Effector CD4-positive, alpha-beta T cell (primary cell): ENCODE measurements at places on chromosomes 12 and 14.

- DNase-seq: no peak
Observed at GRCh38 chr14:53011053-53011462, 60.2 kb upstream of the FERMT2 start.

GRCh38 chr12:91406920-91407341 is 224.3 kb upstream of the DCN start:
- no peak for DNase-seq

GRCh38 chr14:78709795-78710557 is 539.8 kb downstream of the NRXN3 start:
- DNase-seq: no peak

GRCh38 chr12:1859643-1860042 is 39.3 kb downstream of the LRTM2 start:
- DNase-seq: no peak

DNA sequence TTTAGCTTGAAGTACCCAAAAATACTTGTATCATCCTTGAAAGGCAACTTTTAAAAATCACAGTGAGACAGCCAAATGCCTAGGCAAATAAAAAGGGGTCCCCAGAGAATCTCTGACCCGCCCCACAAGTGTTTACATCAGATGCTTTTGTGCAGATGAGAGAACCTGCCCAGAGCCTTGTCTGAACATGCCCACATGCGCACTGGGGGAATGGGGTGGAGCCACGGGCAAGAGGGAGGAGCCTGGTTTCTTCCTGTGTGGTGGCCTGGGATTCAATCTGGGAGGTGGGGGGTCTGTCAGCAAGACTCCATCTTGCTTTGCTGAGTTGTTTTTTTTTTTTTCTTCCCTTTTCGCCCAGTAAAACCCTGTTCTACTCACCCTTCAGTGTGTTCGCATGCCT is 381.7 kb upstream of the CCDC196 start:
- DNase-seq: no peak

DNA sequence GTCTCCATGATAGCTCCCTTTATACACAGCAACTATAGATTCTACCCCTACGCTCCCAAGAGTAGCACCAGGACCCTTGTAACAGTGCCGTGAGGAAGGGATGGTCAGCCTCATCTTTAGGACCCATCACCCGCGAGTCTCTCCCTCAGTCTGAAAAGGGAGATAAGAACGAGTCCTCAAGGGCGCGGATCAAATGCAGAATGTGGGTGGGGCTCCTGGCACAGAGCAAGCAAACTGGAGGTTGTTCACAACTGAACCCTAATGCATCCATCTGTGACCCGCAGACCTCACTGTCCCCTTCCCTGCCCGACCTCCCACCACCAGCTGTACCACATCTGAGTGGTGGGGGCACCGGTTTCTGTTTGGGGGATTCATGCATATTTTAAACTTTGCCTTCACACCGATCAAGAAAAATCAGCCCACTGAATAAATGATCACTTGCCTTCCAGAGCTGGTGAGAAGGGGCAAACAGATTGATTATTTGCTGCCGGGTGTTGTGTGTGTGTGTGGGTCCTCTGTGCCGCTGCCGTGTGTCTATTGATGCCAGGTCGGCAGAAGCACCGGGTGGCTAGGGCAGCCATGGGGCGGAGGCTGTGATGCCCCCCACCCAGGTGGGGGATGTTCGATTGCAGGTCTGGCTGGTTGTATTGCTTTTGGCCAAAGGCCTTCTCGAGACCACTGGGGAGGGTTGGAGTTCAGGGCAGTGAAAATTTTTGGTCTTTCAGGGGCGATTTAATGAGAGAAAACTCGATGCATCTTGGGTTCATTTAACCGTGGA is 35.7 kb upstream of the BEGAIN start:
- no peak for DNase-seq

GRCh38 chr14:99597911-99598600 is 6.0 kb downstream of the CCDC85C start:
- no peak for DNase-seq

DNA sequence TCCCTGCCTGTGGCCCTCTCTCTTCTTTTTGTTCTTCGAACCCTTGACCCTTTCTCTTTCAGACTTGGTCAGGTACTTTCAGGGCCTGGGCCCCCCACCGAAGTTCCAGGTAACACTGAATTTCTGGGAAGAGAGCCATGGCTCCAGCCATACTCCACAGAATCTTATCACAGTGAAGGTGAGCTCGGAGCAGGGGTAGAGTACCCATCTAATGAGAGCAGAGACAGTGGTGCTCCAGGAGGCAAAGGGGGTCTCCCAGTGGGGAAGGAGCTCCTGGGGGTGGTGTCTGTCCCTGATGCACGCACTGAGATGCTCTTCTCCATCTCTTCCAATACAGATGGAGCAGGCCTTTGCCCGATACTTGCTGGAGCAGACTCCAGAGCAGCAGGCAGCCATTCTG is 4.7 kb downstream of the IRF9 start:
- no peak for DNase-seq

- peak; percentile 44 for DNase-seq
Observed at GRCh38 chr12:120496413-120497340, 764 bp downstream of the DYNLL1 start.

DNA sequence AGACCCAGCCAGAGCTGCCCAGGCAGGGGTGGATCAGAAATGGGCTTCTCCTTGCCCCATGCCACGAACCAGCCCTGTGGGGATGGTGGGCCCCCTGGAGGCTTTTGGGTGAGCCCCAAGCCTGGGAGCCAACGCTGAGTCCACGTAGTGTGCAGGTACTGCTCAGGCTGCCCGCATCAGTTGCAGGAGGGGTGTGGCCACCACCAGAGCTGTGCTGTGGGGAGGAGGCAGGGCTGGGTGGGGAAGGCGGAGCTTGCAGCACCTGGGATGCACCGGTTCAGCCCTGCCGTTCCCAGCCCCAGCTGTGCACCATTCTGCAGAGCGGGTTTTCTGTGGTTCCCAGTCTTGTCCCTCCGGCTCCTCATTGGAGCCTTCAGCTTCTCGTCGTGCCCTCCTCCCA is 36.3 kb downstream of the IL31 start:
- no peak for DNase-seq
